Activated CD8-positive, alpha-beta T cell treated with anti-CD3 and anti-CD28 coated beads, Interleukin-2, amount 10 ng/mL, durations not matched to agents 7 days and 5 days (primary cell): ENCODE measurements at places on chromosomes 13 and 19.

DNA sequence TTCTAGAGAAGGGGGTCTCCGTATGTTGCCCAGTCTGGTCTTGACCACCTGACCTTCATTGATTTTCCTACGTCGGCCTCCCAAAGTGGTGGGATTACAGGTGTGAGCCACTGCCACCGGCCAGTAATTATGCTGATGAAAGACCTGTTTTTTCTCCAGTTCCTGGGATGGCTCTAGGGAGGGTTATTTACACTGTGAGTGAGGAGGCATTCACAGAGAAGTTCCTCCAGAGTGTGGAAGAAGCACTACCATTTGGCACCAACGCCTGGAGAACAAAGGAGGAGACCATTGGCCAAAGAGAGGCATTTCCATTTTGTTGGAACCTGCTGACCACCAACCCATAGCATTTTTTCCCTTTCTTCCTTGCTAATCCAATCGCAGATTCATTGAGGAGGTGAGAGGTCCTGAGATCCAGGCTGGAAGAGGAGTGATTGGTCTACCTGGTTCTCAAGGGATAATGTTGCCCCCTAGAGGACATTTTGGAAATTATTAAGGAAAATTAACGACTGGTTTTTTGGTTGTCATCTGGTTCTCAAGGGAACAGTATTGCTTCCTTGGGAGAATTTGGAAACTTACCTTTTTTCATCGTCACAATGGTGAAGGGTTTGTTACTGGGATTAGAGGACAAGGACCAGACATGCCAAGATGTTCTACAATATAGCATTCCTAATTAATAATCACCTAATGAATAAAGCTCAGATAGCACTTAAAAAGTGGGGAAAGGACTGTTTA is 5.5 kb upstream of the SAE1 start:
- H3K27me3 ChIP-seq: no peaks in the 10 kb centered on the region
- peaks cover 13% of the 10 kb centered on the region for H3K4me1 ChIP-seq

DNA sequence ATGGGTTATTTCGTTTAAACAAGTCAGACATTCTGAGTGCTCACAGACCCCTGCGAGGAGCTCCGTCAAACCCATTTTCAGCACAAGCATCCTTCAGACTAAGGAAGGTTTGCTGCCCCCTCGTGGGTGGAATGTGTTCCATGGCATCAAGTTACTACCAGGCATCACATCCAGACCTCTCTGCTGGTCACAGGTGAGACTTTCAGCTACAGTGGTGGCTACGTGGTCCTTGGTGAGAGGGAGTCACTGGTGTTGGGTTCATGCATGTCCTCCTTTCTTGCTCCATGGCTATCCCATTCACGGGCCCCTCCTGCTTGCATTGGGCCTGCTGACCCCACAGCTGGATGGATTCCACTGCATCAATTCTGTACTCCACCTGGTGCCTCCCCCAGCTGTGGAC is 9.1 kb upstream of the LILRB5 start:
- no peaks in the 10 kb centered on the region for H3K4me1 ChIP-seq
- DNase-seq: peak; percentile 84
- H3K27ac ChIP-seq: no peak overlapping the region
- H3K27me3 ChIP-seq: peaks cover 21% of the 10 kb centered on the region
- H3K36me3 ChIP-seq: no peaks in the 10 kb centered on the region

DNA sequence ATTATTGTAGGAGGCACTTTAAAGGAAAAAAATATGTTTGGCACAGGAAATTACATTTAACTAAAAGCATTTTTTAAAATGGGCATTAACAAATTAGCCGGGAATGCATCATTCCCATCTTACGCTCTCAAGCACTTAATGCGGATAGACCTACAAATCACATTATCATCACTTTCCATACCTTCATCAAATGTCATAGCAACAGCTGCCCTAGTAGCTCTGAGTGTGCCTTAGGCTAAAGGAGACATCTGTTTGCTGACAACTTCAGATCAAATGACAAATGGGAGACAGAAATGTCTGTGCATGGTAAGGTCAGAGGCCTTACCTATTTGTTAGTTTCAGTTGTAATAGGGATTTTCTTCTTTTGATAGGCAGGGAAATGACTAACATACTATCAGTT is 773.2 kb upstream of the SLC10A2 start:
- H3K27ac ChIP-seq: no peak overlapping the region
- no peaks in the 10 kb centered on the region for H3K4me1 ChIP-seq
- DNase-seq: no peak

GRCh38 chr19:15296841-15297415 is 35.4 kb downstream of the BRD4 start:
- no peaks in the 10 kb centered on the region for H3K27me3 ChIP-seq
- peaks cover 16% of the 10 kb centered on the region for H3K36me3 ChIP-seq
- peak overlapping the region; percentile 15 for H3K4me3 ChIP-seq
- no peak for DNase-seq

GRCh38 chr19:57615346-57615745 is 1.3 kb downstream of the ZNF134 start:
- no peak for DNase-seq
- peak overlapping the region; percentile 90 for H3K4me3 ChIP-seq
- peaks cover 70% of the 10 kb centered on the region for H3K36me3 ChIP-seq
- H3K27me3 ChIP-seq: no peaks in the 10 kb centered on the region
- H3K4me1 ChIP-seq: peaks cover 20% of the 10 kb centered on the region

DNA sequence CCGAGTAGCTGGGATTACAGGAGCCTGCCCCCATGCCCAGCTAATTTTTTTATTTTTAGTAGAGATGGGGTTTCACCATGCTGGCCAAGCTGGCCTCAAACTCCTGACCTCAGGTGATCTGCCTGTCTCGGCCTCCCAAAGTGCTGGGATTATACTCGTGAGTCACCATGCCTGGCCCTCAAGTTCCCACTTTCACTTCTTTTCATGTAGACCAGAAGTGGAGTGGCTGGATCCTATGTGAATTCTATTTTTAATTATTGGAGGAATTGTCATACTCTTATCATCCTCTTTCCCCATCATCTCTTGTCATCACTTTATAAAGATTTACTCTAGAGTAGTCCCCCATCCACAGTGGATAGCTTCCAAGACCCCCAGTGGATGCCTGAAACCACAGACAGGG is 12.8 kb upstream of the SIGLEC10 start:
- no peak overlapping the region for H3K4me3 ChIP-seq
- no peaks in the 10 kb centered on the region for H3K36me3 ChIP-seq
- DNase-seq: no peak
- peaks cover 12% of the 10 kb centered on the region for H3K27me3 ChIP-seq
- H3K27ac ChIP-seq: no peak overlapping the region

- H3K27me3 ChIP-seq: no peaks in the 10 kb centered on the region
- H3K27ac ChIP-seq: no peak overlapping the region
- H3K4me3 ChIP-seq: peak overlapping the region; percentile 53
- peaks cover 10% of the 10 kb centered on the region for H3K36me3 ChIP-seq
- no peak for DNase-seq
Observed at GRCh38 chr13:40922437-40923040, 96.6 kb downstream of the ELF1 start.

DNA sequence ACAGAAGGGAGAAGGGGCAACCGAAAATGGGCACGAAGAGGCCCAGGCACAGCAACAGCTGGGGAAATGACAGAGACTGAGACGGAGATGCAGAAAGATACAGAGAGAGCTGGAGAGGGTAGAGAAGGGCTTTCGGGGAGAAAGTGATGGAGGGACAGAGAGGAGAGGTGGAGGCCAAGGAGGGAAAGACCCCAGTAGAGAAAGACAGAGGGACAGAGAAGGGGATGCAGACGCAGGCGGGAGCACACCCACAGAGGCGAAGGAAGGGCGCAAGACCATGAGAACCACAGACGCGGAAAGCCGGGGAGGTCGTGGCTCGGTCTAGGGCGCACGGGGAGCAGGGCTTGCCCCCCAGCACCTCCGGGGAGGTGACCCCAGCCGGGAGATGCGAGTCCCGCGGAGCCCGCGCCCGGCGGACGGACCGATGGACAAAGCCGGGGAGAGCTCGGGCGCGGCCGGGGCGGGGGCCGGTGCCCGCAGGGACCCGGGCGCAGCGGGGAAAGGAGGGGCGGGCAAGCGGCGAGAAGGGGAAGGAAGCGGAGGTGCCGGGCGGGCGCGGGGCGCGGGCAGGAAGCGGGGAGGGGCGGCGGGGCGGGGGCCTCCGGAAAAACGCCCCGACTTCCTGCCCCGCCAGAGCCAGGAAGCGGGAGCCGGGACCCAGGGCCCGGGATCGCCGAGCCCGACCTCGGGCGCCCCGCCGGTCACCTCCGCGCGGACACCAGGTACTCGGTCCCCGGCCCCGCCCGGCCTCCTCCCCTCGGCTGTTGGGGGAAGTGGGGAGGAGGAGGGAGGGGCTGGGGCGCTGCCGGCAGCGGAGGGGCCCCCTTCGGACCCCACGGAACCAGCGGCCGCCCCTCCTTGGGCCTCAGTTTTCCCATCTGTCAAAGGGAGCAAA is at the start of gene ARHGEF1:
Gene ARHGEF1 (plus strand): TSS at position 617 of the 895 bp plus-strand sequence. CDS start 4,899 bp downstream, outside the sequence.
- peaks cover 57% of the 10 kb centered on the region for H3K4me1 ChIP-seq
- H3K4me3 ChIP-seq: peak within 1 kb of the TSS; percentile 95
- H3K36me3 ChIP-seq: peaks cover 41% of the 10 kb centered on the region

DNA sequence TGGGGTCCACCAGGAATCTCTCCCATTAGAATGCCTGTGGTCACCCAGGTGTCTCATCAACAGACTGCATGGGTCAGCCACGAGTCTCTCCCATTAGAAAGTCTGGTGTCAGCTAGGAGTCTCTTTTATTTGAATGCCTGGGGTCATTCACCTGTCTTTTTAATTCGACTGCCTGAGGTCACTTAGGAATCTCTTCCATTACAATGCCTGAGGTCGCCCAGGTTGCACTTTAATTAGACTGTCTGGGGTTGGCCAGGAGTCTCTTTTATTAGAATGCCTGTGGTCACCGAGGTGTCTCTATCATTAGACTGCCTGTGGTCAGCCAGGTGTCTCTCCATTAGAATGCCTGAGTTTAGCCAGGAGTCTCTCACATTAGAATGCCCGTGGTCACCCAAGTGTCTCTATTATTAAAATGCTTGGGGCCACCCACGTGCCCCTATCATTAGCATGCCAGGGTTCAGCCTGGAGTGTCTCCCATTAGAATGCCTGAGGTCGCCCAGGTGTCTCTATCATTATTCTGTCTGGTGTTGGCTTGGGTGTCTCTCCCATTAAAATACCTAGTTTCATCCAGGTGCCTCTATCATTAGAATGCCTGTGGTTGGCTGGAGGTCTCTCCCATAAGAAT is 1474.3 kb downstream of the UQCRFS1 start:
- no peak overlapping the region for H3K27ac ChIP-seq
- H3K27me3 ChIP-seq: no peaks in the 10 kb centered on the region
- peaks cover 7% of the 10 kb centered on the region for H3K36me3 ChIP-seq
- H3K4me1 ChIP-seq: no peaks in the 10 kb centered on the region

DNA sequence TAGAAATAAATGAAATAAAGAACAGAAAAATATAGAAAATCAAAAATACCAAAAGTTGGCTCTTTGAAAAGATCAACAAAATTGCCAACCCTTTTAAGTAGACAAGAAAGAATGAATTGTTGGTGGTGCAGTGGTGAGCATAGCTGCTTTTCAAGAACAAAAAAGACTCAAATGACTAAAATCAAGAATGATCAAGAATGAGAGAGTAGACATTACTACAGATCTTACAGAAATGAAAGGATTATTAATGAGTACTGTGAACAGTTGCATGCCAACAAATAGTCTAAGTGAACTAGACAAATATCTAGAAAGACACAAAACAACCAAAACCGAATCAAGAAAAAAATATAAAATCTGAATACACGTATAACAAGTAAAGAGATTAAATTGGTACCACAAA is 53.9 kb downstream of the FNDC3A start:
- no peak overlapping the region for H3K4me3 ChIP-seq
- DNase-seq: no peak
- peaks cover 32% of the 10 kb centered on the region for H3K36me3 ChIP-seq
- H3K27me3 ChIP-seq: no peaks in the 10 kb centered on the region
- H3K4me1 ChIP-seq: no peaks in the 10 kb centered on the region
- H3K27ac ChIP-seq: no peak overlapping the region

DNA sequence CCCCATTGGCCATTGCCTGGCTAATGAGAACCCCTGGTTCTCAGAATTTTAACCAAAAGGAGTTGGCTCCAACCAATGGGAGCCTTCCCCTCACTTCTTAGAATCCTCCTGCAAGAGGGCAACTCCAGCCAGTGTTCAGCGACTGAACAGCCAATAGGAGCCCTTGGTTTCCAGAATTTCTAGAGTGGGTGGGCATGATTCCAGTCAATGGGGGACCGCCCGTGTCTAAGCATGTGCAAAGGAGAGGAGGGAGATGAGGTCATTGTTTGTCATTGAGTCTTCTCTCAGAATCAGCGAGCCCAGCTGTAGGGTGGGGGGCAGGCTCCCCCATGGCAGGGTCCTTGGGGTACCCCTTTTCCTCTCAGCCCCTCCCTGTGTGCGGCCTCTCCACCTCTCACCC is 9.5 kb upstream of the SWSAP1 start:
- no peaks in the 10 kb centered on the region for H3K27me3 ChIP-seq
- DNase-seq: no peak
- peaks cover 4% of the 10 kb centered on the region for H3K36me3 ChIP-seq
- H3K27ac ChIP-seq: no peak overlapping the region
- H3K4me3 ChIP-seq: no peak overlapping the region
- H3K4me1 ChIP-seq: no peaks in the 10 kb centered on the region

- no peak overlapping the region for H3K4me3 ChIP-seq
- no peak for DNase-seq
- H3K4me1 ChIP-seq: no peaks in the 10 kb centered on the region
- H3K36me3 ChIP-seq: no peaks in the 10 kb centered on the region
- no peak overlapping the region for H3K27ac ChIP-seq
Observed at GRCh38 chr13:41648314-41648935, 191.1 kb downstream of the RGCC start.

GRCh38 chr13:45974500-45974899 is 78.0 kb downstream of the ZC3H13 start:
- DNase-seq: no peak
- H3K27ac ChIP-seq: no peak overlapping the region
- H3K36me3 ChIP-seq: peaks cover 55% of the 10 kb centered on the region
- no peaks in the 10 kb centered on the region for H3K27me3 ChIP-seq
- H3K4me1 ChIP-seq: peaks cover 3% of the 10 kb centered on the region

DNA sequence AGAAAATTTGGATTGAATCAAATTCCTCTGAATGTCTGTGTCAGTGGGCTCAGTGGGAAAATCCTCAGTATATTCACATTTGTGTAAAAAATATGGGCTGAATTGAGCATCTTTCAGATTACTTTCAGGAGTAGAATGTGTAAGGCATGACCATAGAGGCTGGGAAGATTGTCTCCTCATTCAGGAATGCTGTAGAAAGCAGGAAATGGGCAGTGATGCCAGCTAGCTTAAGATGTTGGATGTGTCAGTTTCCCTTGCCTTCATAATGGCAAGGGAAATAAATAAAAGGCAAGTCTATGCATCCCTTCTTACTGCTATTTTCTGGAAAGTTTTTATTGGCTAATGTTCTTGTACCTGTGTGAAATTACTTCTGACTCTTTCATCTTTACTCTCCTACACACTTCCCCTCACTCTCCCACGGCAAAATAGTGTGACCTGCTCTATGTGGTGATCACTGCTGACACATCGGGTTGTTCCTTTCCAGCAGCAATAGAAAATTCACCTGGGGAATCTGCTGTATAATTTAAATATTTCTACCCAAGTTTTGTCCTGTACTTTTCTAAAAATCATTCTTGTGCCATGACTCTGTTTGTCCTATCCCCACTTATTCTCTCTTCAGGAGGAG is 103.2 kb downstream of the LMO7 start:
- no peaks in the 10 kb centered on the region for H3K27me3 ChIP-seq
- no peak overlapping the region for H3K27ac ChIP-seq
- H3K4me3 ChIP-seq: no peak overlapping the region
- peaks cover 2% of the 10 kb centered on the region for H3K36me3 ChIP-seq
